ENCODE measurements at places on chromosomes 3 and 15. TPM values are rescaled to one million over a fixed set of nuclear protein-coding genes. Genes with fewer than 3 reads are reported as not detected.

- no peak for DNase-seq
Observed at GRCh38 chr3:114327665-114328064, 33.8 kb downstream of the TIGIT start.

DNA sequence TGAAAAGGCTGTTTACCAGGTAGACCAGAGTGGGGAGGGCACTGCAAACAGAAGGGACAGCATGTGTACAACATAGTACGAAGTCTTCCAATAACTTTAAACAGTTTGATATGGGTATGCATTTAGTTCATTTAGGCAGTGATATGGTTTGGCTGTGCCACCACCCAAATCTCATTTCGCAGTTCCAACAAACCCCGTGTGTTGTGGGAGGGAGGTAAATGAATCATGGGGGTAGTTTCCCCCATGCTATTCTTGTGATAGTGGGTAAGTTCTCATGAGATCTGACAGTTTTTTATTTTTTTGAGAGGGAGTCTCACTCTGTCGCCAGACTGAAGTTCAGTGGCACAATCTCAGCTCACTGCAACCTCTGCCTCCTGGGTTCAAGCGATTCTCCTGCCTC lies 7.6 kb upstream of the RAMAC start:
- no peak for DNase-seq

GRCh38 chr3:168062679-168063078 lies 33.0 kb downstream of the GOLIM4 start:
- no peak for DNase-seq

DNA sequence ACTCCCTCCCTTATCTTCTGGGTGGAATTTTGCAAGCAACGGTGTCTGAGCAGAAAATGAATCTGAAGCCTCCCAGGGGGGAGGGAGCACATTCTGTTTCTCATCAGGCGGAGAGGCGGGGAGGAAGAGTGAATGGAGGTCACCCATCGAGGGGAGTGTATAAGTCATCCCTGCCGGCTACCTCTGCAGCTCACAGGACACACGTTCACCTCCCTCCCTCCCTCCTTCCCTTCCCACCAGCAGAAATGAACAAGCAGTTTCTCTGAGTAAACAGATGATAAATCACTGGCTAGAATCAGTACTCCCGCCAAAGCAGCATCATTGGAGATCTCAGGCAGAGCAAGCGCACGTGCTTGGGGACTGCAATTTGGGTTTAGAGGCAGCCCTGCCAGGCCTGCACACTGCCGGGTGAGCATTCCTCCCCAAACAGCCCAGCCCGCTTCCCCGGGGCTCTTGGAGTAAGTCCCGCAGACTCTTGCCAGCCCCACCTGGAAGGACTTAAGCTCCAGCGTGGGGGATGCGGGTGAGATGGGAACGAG lies 38.3 kb downstream of the CPN2 start:
- peak; percentile 55 for DNase-seq

DNA sequence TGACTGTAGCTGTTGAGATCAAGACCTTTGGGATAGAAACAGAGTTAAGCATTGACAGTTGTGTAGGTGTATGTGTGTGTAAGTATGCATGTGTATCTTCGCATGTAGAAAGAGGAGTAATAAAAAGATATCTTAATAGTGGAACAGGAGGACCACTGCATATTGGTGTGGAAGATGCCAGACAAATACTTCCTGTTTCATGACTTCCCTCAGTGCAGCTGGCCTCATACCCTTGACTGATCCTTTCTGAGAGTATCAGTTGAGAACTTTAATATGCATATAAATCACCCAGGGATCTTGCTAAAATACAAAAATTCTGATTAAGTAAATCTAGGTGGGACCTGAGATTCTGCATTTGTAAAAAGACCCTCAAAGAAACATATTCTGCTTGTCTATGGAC lies 8.5 kb upstream of the ZBED2 start:
- DNase-seq, result no peak

The ITIH1 gene
- not detected for total RNA-seq

The MOBP gene
- 0.10 TPM for total RNA-seq

The MED12L gene
- total RNA-seq, result 0.44 TPM

The PP2D1 gene
- not detected for total RNA-seq

The KCNH8 gene
- 0.09 TPM for total RNA-seq

The SLC51A gene
- 0.32 TPM for total RNA-seq

The RFT1 gene
- 12.6 TPM for total RNA-seq

The CHDH gene
- 6.6 TPM for total RNA-seq
